ENCODE measurements at places on chromosomes 2 and 18.

DNA sequence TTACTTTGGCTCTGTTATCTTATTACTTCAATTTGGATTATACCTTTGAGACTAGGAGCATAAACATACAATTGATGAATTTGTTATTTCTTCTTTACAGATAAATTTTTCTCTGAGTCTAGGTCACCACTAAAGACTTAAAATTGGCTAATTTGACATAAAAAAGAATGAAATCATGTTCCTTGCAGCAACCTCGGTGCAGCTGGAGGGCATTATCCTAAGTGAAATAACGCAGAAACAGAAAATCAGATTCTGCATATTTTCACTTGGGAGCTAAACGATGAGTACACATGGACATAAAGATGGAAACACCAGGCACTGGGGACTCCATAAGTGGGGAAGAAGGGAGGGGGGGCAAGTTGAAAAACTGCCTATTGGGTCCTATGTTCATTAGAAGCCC lies 172.8 kb upstream of the SESTD1 start:
- DNase-seq, result no peak

- DNase-seq, result no peak
Observed at GRCh38 chr2:55419233-55419678, 400 bp downstream of the CCDC88A start.

DNA sequence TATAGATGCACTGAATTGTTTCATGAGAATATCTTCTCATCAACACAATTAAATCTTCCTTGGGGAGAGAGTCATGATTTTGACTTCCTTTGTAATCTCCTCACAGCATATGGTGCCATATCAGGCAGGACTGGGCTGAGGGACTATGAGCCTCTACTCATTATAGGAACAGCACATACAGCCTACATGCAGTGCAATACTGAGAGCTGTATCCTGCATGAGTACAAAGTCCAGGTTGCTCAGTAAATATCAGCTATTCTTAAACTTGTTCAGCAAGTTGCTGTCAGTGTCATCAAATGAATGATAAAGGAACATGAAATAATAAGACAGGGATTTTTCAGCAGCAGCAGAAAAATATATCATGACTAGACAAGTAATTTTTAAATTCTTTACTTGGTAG lies 10.8 kb downstream of the DLGAP1 start:
- DNase-seq, result no peak

DNA sequence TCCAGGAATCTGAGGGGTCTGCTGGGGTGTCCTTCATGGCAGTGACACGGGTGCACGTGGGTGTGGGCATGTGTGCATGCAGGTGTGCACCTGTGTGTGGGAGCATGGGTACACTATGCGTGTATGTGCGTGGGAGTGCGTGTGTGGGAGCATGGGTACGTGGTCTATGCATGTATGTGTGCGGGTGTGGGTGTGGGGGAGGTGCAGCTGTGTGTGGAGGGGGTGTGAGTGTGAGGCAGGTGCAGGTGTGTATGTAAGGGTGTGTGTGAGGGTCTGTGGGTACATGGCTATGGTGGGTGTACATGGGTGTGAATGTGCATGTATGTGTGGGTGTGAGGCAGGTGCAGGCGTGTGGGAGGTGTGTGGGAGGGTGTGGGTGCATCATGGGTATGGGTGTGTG lies 36.3 kb downstream of the EIPR1 start:
- no peak for DNase-seq

GRCh38 chr2:19559596-19560240 lies 201.3 kb upstream of the OSR1 start:
- no peak for DNase-seq

- DNase-seq, result no peak
Observed at GRCh38 chr18:23260926-23261590, 125.8 kb downstream of the CABLES1 start.

- no peak for DNase-seq
Observed at GRCh38 chr2:163667064-163667887, 68.5 kb downstream of the FIGN start.

DNA sequence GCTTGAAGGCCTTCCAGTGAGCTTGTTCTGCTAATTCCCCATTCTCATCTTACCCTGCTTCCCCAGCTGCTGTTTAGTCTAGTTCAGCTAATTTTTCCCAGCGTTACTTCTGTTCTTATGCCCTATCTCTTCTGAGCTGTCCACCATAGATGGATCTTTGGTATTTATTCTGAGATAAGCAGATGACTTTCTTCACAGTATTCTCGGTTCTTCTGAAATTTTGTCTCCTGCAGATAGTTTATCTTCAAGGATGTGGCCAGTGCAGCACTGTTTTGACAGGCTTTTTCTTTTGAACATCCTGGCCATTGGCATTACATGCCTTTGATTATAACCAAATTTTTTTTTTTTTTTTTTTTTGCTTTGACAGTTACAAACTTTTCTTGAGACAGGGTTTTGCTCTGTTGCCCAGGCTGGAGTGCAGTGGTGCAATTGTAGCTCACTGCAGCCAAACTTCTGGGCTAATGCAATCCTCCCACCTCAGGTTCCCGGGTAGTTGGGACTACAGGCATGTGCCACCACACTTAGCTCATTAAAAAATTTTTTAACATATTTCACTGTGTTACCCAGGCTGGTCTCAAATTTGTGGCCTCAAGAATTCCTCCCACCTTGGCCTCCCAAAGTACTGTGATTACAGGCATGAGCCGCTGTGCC lies 134.2 kb downstream of the WDSUB1 start:
- no peak for DNase-seq

GRCh38 chr18:21069468-21069867 lies 42.1 kb downstream of the ROCK1 start:
- no peak for DNase-seq

- no peak for DNase-seq
Observed at GRCh38 chr2:46014911-46015654, 282.1 kb upstream of the EPAS1 start.

- no peak for DNase-seq
Observed at GRCh38 chr2:144456680-144457079, 63.2 kb downstream of the ZEB2 start.

DNA sequence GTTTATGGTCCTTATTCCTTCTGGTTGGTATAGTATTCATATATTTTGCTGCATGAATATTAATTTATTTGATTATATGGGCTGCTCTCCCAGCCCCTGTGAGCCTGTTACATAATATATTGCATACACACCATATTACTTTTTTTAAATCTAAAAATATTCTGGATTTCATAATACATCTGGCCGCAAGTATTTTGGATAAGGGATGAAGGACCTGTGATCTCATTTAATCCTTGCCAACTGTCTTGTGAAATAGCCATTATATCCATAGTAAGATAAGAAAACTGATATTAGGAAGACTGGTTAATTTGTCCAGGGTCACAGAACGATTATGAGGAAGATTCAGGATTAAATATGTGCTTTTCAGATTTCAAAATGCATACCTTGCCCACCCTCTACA lies 433.6 kb downstream of the LPIN1 start:
- no peak for DNase-seq

GRCh38 chr2:42558827-42559226 lies 9.6 kb upstream of the MTA3 start:
- no peak for DNase-seq

GRCh38 chr2:96550787-96551604 lies 14.4 kb downstream of the ARID5A start:
- no peak for DNase-seq

DNA sequence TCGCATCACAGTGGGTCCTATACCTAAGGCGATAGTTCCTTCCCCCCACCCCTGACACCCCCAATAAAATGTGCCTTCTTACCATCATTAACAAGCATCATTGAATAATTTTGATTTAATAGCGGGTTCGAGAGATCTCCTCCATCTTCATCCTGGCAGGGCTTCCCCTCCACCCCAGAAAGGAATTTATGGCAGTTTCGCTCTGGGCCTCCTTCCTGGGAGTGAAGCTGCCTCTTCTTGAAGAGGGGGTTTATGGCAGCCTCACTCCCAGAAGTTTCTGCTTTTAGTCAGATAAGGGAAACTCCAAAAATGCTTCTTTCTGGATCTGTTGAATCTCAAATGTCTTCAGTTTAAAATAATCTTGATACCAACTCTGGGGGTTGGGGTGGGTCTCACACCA lies 45.7 kb downstream of the RRM2 start:
- no peak for DNase-seq

DNA sequence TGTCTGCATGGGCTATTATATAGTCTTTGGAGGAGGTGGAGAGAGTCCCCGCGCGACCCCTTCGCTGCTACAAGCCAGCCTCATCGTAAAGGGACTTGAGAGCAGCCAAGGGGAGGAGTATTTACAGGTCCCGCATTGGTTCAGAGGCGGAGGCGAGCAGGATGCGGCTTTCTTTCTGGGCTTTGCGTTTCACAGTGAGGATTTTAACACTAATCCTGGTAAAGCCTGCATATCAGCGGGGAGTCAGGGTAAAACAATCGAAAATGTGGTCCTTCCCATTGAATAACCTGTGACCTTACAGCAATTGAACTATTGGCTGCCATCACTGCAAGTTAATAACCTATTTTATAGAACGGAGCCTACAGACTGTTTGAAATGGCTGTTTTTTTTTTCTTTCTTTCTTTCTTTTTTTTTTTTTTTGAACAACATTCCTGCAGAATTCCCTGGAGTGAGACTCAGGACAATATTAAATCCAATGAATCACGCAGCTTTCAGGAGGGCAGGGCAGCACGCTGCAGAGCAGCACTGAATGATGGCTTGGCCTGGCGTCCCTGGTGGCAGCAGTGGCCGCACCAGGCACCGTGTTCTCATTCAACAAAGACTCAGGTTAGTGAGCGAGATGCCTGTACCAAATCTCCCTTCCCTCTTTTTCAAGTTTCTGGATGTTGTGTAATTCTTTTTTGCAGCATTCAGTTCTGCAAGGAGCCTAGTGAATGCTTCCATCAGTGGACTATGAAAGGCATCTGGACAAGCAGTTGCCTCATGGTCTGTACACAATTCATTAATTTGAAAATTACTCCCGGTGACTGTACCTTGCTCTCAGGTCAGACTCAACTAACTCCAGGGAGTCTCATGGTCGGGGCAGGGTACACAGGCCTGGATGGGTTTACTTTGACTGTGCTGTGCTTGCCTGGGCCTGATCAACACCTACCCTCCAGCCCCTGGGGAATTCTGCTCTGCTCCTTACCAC lies 19.8 kb downstream of the SMIM21 start:
- no peak for DNase-seq

- no peak for DNase-seq
Observed at GRCh38 chr2:43745457-43745856, 28.4 kb upstream of the DYNC2LI1 start.

DNA sequence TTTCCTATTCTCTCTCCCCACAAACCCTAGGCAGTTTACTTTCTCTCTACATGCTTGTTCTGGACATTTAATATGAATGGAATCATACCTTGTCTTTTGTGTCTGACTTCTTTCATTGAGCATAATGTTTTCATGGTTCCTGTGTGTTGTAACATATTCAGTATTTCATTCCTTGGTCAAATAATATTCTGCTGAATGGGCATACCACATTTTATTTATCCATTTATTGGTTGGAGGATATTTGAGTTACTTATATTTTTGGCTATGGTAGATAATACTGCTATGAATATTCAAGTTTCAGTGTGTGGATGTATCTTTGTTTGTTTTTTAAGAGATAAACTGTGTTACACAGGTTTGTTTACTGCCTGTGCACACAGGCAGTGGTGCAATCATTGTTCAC lies 9.0 kb downstream of the TWSG1 start:
- DNase-seq, result no peak

GRCh38 chr2:236665101-236665500 lies 95.5 kb downstream of the ACKR3 start:
- DNase-seq, result no peak

GRCh38 chr2:63040586-63040985 lies 10.0 kb upstream of the OTX1 start:
- no peak for DNase-seq

GRCh38 chr2:68362069-68362468 lies 3.0 kb upstream of the PLEK start:
- peak; percentile 53 for DNase-seq

- no peak for DNase-seq
Observed at GRCh38 chr2:231709981-231710798, 1.9 kb downstream of the PTMA start.

DNA sequence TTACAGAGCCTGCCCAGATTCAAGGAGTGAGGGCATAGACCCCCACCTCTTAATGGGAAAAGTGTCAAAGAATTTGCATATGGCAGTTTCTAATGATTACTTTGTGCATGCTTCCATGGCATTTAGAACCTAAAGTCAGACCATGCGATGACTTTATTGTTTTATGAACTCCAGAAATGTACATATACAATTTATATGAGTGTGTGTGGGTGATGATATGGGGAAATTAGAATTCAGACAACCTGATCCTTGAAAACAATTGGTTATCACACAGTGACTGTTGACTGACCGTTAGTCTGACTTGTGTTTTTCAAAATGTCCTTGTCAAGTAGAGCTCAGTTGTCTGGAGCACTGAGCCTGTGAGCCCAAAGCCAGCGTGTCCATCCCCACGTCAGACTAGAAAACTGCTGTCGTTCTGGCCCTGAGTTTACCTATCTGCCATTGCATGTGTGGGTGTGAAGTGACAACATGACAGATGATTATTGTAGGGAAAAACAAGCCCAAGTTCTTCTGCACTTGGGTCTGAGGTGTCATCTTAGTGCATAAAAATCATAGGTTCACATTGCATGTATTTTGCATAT lies 128.4 kb downstream of the MYO3B start:
- DNase-seq, result no peak

- no peak for DNase-seq
Observed at GRCh38 chr18:48138660-48139430, 208.4 kb upstream of the SMAD2 start.

DNA sequence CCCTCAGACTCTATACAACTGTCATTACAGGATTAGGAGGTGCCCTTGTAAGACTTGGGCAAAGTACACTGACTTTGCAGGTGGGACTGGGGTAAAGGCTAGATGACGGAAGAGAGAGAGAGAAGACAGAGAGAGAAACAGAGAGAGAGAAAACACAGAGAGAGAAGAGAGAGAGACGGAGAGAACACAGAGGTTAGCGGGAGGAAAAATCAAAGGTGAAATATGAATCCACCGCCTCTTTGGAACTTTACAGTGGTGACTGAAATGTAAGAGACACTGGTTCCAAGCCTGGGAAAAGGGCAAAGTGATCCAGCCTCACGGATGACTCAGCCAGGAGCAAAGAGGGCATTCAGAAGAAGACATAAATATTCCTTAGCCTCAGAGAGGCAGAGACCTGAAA lies 25.1 kb upstream of the CAB39 start:
- DNase-seq, result no peak

- DNase-seq, result no peak
Observed at GRCh38 chr2:160205505-160205904, 5.4 kb upstream of the ITGB6 start.

- DNase-seq, result no peak
Observed at GRCh38 chr2:98039085-98039756, 43.5 kb upstream of the TMEM131 start.

- peak; percentile 62 for DNase-seq
Observed at GRCh38 chr18:76573325-76574025, 78.4 kb upstream of the ZNF516 start.

- no peak for DNase-seq
Observed at GRCh38 chr2:191369034-191369433, 123.8 kb downstream of the MYO1B start.

DNA sequence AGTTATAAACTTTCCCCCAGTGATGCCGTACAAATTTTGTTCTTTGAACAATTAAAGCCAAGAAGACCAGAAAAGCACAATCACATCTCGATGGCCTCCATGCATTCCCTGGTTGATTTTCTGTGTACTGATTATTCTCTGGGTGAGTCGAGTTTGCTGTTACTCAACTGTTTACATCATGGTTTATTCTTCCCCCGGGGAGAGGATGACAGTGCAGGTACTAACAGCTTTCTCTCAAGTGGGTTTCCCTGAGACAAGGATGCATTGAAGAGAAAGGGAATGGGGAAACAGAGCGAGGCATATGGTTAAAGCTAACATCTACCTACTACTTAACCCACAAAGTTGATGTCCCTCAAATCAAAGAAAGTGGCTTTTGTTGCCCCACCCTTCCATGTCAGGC lies 410.8 kb upstream of the FANCL start:
- DNase-seq, result no peak
